ENCODE measurements at places on chromosomes 2 and 18. TPM values are rescaled to one million over a fixed set of nuclear protein-coding genes. Genes with fewer than 3 reads are reported as not detected.

DNA sequence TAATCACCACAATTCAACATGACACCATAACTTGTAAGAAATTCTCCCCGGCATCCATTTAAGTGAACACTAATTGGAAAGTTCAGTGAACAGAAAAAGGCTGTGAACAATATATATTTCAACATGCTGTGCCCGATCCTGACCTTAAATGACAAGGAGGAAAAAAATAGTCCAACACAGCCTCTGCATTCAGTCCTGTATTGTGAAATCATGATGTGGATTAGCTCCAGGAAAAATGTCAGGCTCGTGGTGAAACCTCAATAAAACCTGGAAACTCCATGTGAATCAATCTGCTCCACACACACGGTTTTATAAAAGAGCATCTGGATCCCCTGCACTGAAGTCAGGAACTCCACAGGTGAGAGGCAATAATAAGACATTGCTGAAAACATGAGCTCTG, 145.4 kb upstream of the SPOPL start:
- DNase-seq: peak; percentile 60

DNA sequence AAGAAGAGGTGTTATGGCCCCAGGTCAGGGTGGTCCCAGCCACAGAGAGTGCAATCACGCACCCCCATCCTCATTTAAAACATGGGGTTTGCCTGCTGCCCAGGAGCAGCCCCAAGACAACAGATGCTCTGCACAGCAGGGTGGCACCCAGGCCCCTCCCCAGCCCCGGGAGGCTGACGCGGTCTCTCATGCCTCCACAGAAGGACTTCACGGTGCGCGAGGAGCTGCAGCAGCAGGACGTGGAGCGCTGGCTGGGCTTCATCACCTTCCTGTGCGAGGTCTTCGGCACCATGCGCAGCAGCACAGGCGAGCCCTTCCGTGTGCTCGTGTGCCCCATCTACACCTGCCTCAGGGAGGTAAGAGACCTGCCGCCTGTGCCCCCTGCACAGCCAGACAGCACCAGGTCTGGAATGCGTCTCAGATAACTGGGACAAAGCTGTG, 133.7 kb downstream of the SMAD7 start:
- DNase-seq: no peak

- DNase-seq: no peak
Measured at GRCh38 chr2:70330476-70330875, 28.6 kb upstream of the FAM136A start.

GRCh38 chr2:103594823-103595222, 833.0 kb downstream of the TMEM182 start:
- no peak for DNase-seq

DNA sequence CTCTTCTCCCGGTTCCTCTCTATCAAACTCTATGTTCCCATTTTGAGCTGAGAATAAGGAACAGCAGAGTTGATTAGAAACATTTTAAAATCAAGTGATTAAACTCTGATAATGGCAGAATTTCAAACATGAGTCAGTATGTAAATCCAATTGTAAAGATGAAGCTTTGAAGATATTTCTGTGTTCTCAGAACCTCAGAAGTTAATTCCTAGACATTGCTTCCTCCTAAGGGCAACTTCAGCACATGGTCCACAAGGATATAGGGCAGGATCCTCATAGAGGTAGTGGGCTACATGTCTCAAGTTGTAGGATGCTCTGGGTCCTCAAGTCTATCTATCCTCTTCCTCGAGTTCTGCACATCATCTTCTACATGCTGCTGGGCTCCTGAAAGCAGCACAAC, 46.3 kb downstream of the QPCT start:
- DNase-seq: no peak

CHMP1B gene
- total RNA-seq: 21.9 TPM

HIBCH gene
- total RNA-seq: 24.4 TPM

RAB11FIP5 gene
- 11.0 TPM for total RNA-seq

CD207 gene
- 0.13 TPM for total RNA-seq

DNA sequence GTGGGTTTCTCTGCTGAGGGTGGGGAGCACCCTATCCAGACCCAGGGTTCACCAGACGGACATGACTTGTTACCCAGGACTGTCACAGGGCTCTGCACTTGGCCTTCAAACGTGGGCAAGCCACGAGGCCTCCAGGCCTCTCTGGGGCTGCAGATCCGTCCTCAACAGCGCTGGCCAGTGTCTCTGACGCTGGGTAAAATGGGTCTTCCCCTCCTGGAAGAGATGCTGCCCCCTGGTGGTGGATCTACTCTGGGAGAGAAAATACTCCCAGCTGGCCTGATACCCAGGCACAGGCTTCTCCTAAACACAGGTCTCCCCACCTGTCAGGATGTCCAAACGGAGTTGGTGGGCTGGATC, 3.7 kb downstream of the GPR17 start:
- DNase-seq: peak; percentile 83

DNA sequence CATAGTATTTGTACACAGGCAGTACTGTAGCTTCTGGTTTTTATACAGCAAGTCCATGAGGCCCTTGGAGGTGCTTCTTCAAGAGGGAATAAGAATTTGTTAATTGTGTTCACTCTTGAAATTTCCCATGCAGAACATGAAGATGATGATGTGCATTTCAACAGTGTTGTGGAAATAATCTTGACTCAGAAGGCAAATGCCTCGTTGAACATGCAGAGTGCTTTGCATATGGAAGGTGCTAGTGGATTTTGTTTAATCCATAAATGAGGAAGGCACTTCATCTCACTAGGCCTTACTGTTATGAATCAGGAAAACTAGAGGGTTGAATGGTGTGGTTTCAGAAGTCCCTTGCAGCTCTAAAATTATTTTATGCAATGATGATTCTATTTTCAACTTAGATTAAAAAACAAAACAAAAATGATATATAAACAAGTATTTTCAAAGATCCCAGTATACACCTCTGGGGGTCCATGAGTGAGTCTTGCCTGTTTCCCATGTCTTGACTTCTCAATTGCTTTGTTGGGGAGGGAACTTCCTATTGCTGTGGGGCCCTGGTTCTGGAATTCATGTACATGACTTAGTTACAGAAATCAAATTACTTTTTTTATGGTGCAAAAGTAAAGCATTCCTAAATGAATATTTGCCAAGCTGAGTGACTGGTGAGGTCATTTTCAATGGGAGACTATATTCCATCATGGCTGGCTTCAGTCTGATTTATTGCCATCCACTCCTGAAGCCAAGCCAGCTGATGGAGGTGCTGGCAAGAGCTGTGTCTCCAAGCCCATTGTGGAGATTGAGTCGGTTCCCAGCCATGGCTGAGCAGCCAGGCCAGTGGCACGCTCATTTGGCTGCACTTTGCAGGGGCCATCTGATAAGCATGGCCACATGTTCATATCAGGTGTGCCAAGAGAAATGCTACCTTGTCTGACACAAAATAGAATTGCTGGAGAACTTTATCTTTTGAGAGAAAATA, 56.5 kb downstream of the MGAT5 start:
- no peak for DNase-seq

DNA sequence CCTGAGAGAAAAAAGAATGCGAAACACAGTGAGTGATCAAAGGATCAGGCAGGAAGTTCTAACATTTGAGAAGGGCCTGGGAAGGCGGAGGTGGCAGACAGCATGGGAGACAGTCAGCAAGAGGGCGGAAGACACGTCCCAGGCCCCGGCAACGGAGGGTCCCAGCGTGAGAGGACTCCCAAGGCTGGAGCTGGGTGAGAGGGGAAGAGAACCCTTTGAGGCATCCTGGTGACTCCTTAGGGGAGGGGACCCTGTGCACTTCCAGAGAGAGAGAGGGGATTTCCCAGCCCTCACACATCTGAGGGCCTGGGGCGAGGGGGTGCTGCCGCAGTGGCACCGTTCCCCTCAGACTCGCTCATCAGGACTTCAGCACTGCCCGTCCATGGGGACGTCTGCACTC, 133.4 kb downstream of the RTP5 start:
- DNase-seq: no peak

DNA sequence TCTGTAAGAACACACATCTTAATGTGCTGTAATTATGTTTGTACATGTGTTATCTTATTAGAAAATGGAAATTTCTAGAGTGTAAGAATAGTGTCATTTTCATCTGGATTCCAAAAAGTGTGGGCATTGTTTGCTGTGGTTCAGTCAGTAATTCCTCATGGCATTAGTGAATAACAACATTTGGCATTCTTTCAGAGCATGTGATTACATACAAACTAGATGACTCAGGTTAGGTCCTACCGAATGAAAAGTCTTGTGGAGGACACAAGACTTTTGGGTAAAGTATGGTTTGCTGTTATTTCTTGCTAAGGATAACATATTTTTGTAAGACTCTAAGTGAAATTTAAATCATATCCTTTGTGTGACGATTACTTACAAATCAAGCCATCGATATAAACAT, 593.1 kb upstream of the NRXN1 start:
- DNase-seq: no peak

DNA sequence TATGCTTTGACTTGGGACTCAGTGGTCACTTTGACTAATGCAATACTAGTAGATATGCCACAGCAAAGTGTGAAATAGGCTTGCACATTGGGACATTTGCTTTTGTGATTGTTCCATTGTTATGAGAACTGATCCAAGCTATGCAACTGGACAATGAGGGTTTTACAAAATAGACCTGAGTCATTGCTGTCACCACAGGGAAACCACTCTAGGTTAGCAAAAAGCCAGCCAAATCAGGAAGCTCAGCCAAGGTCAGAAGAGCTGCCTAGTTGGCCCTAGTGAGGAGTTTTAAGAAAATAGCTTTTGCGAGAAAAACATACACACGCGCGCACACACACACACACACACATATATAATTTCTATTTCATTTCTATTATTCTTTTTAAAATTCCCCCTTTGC, 452.4 kb upstream of the CDH7 start:
- no peak for DNase-seq

- DNase-seq: no peak
Measured at GRCh38 chr18:12816451-12816850, 67.6 kb downstream of the PTPN2 start.

DNA sequence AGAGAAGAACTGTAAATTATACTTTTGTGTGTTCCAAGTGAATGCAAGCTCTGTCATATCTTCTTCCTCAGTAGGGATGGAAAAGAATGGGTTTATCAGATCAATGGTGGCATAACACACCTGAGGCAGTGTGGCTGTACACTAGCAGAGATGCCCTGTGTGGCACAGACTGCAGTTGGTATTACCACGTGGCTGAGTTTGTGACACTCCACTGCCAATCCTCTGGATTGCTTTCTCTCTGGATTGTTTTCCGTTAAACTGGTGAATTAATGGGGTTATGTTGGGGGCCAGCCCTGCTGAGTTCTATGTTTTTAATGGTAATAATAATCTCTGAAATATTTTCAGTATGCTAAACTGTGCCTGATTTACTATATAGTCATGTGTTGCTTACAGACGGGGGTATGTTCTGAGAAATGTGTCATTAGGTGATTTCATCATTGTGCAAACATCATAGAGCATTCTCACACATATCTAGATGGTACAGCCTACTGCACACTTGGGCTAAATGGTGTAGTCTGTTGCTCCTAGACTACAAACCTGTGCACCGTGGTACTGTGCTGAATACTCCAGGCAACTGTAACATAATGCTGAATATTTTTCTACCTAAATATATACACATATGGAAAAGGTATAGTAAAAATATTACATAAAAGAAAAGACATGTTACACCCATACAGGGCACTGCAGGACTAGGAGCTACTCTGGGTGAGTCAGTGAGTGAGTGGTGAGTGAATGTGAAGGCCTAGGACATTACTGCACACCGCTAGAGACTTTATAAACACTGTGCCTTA, 84.7 kb upstream of the ST6GAL2 start:
- no peak for DNase-seq

SLC14A1 gene
- total RNA-seq: 1.3 TPM

C2orf66 gene
- total RNA-seq: 0.04 TPM

RGPD3 gene
- total RNA-seq: 0.44 TPM

- peak; percentile 27 for DNase-seq
Measured at GRCh38 chr18:65994302-65994701, 243.5 kb downstream of the CDH7 start.

DNA sequence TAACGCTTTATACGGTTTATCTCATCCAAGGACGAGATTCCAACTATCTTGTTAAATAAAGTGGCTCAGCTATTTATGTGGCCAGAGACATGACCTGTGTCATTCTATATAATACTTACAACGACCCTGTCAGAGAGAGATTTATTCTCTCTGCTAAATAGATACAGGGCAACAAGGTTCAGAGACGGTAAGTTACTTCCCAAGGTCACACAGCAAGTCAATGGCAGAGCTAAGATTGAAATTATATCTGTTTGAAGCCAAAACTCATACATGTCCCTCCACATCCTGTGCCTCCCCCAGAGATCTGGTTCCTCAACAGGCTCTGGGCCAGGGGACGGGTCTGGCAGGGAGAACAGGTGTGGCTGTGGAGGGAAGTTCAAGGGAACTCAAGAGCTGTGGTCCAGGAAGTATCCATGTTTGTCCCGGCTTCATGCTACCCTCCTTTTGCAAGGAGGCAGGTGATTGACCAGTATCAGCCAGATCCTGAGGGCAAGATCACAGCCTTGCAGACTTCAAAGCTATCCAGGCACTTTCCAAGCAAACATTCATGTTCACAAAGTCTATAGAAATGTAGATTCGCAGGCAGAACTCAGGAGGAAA, 99.8 kb downstream of the CAPN13 start:
- no peak for DNase-seq

TWIST2 gene
- 13.6 TPM for total RNA-seq

GRCh38 chr2:172623249-172623965, 67.5 kb downstream of the PDK1 start:
- peak; percentile 48 for DNase-seq

DNA sequence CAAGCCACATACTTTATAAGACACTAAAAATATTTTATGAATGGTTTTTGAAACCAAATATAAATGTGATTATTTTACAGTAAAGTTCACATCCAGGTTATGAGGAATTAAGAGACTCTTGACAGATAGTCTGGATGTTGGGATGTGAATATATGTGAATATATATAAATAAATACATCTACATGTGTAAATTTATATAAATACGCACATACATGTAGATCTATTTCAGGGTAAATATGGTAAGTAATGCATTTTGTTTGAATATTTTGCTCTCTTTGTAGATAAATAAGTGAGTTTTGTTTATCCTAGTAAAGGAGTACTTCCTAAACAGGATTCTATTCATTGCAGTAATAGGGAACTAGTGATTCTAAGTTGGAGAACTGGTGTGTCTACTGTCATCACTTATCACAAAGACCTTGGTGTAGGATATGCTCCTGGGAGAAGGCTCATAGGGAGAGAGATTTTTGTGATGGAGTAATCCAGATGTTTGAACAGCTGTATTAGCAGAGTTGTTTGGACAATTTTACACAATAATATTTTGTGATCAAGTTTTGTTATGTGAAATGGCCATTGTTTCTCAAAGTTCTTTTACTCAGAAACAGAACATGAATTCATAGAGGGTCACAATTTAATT, 60.2 kb upstream of the NT5C1B start:
- peak; percentile 52 for DNase-seq

RESP18 gene
- total RNA-seq: not detected

SLC5A7 gene
- total RNA-seq: 0.22 TPM

GRCh38 chr2:31110431-31110830, 27.8 kb downstream of the GALNT14 start:
- DNase-seq: no peak

GRCh38 chr2:171741189-171741588, 53.9 kb downstream of the DYNC1I2 start:
- no peak for DNase-seq
